ENCODE measurements at places on chromosomes 12 and 14. TPM values are rescaled to one million over a fixed set of nuclear protein-coding genes. Genes with fewer than 3 reads are reported as not detected.

The COL2A1 gene
- 0.11 TPM for total RNA-seq

The PTGER2 gene
- 3.8 TPM for total RNA-seq

The B4GALNT1 gene
- total RNA-seq, result 42.2 TPM

The SAMD15 gene
- total RNA-seq, result 1.4 TPM

The TSHR gene
- total RNA-seq, result not detected

The TC2N gene
- total RNA-seq, result 0.81 TPM

The POTEG gene
- not detected for total RNA-seq

The ESPL1 gene
- 18.2 TPM for total RNA-seq

The RFLNA gene
- total RNA-seq, result not detected

The PZP gene
- not detected for total RNA-seq

The LRP1-AS gene
- not detected for total RNA-seq

The PTPRB gene
- 0.65 TPM for total RNA-seq

The TMEM63C gene
- total RNA-seq, result 7.9 TPM

The ARMH4 gene
- total RNA-seq, result 0.78 TPM

The SLC4A8 gene
- total RNA-seq, result 1.5 TPM

The ASPG gene
- total RNA-seq, result 0.15 TPM

The ALX1 gene
- 4.6 TPM for total RNA-seq

The PMCH gene
- not detected for total RNA-seq

The IKZF4 gene
- total RNA-seq, result 2.8 TPM

The TAS2R31 gene
- total RNA-seq, result 0.16 TPM
